CD4-positive, alpha-beta T cell treated with Interleukin-15 for 1 hour (primary cell): ENCODE measurements at places on chromosomes 11 and 22.

GRCh38 chr11:87866951-87867350, 308.3 kb downstream of the RAB38 start:
- DNase-seq = no peak

DNA sequence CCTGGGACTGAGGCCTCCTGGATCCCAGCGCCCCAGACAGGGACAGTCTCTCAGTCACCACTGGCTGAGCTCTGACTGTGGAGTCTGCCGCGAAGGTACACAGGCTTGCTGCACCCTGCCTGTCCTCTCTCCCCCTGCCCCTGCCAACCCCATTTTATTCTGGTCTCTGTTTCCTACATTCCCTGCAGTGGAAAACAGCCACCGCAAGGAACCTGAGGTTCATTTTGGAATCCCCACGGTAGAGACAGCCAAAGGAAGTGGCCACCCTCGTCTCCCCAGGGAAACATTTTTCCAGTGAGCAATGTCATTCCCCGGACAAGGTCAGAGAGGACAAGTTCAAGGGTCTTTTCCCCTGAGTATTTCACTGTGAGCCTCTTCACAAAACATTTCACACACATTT, 56.6 kb downstream of the FBXO7 start:
- no peak for DNase-seq

GRCh38 chr11:47711225-47711624, 3.9 kb downstream of the AGBL2 start:
- no peak for DNase-seq

- no peak for DNase-seq
Measured at GRCh38 chr11:2129699-2130366, 9.4 kb downstream of the IGF2 start.

- no peak for DNase-seq
Measured at GRCh38 chr11:11290354-11290753, 62.7 kb downstream of the CSNK2A3 start.

- DNase-seq = no peak
Measured at GRCh38 chr22:37749226-37749625, 52.4 kb downstream of the TRIOBP start.

DNA sequence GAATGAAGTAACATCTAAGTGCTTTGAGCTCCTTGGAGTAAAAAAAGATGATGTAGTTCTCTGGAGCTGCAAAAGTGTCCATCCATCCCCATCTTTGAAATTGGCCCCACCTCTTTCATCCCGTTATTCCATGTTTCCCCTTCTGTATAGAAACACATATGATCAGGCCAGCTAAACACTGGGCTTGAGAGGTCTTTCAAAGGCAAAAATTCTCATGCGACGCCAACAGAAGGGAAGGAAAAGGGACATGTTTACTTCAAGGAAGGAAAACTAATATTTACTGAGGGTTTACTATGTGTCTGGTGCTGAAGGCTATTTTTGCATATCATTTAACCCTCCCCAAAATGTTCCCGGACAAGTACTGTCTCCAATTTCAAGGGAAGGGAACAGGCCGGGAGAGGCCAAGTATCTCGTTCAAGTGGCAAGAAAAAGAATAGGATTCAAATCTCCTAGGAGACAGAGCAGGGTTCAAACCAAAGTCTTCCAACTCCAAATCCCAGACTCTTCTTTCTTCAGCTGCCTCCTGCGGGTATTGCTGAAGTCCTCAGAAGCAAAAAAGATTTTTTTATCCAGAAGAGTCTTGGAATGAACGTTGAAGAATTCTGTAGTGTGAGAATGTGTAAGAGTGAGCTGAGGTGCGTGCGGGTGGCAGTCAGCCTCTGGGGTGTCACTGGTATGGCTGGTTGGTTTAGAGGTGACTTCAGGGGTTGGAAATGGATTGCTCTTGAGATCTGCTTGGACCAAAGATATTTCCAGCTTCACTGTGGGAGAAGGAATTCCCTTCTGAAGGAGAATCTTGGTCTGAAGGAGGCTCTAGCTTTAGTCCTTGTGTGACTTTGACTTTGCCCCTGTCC, 10.1 kb downstream of the TECTA start:
- no peak for DNase-seq

GRCh38 chr11:125416981-125417935, 78.8 kb downstream of the FEZ1 start:
- no peak for DNase-seq

DNA sequence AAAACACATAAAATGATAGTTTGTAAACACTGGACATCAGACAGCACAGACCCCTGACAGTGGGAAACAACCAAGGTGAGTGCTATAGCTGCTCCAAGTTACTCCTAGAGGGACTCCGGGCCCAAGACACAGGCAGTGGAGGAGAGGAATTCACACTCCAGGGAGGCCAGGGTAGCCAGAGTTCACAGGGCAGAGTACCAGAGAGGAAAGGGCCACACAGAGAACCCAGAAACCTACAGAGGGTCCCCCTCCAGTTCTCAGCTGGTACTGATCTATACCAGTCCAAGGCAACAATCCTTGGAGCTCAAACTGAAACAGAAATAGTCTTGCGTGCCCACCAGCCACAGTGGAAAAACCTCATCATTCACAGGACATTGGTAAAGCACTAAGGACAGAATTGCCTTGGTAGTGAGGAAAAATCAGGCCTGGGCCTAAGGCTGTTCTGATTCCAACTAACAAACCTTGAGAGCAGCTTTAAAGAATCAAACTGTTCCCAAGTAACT, 7.6 kb downstream of the VPS37C start:
- DNase-seq = no peak

DNA sequence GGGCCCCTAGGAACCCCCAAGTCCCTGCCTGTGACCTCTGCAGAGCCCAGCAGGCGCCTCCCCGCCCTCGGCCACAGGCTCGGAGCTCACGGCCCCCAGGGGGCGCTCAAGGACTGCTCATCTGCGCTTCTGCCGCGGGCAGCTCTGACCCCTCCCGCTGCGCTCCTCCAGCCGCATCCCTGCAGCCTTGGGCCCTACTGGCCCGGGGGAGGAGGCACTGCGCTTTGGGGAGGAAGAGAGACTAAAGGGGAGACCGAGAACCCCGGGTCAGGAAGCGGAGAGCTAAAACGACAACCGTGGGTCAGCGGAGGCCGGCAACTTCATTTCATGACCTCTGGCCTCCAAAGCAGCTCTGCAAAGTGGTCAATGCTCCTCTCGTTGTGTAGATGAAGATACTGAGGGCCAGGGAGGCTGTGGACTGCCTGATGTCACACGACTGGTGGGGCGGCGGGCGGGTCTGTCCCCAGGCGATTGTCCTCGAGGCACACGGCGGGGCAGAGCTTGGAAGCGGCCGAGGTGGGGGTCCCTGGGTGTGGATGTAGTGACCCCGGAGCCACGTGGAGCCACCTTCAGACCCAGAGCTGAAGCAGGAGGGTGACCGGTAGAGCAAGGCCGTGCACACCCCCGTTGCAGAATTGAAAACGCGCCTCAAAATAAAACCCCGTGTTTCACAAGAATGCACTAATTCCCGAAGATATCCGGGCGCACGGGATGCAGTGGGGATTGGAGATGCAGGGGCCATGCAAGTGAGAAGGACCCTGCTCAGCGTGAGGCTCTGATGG, 2.7 kb upstream of the KRTAP5-6 start:
- peak; percentile 76 for DNase-seq

GRCh38 chr11:74783241-74783871, 34.7 kb downstream of the RNF169 start:
- peak; percentile 36 for DNase-seq

DNA sequence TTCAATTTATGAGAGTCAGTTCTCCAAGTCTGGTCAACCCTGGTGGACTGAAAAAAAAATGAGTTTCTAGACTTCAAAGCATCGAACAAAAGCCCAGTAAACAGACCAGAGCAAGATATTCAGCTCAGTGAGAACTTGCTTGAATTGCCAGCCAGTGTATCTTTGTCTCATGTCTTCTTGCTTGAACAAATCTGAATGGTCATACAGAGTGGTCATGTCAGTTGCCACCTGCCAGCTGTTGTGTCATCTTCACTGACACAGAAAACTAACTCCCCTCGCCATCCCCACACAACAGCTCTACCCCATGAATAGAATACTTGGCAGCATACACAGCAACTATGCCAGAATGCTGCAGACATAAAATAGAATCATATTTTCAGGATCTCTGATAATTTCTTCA, 27.5 kb upstream of the CALCB start:
- no peak for DNase-seq

DNA sequence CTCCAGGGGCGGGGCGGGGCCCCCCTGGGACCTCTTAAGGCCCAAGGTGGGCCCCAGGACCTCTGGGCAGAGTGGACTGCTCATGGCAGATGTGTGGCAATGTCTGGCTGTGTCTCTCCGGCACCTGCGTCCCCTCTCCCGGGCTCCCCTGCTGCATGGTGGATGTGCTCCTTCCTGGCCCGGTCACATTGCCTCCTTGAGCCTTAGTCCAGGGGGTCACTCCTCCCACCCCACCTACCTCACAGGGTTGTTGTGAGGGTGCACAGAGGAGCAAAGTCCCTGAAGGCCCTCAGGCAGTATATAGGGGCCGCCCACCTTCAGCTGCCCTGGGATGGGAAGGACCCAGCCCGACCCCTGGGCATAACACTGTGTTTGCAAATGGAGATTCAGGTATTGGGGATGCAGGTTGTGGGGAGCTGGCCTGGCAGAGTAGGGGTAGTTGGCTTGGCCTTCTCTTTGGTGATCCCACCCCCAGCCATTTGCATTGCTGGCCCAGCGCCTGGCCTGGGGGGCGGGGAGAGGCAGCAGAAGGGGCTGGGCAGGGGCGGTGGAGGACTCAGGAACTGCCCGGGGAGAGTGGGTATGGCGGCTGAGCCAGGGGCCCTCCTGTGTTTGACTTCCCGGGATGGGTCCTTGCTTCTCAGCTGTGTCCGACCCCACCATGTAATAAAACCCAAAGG, 11.3 kb downstream of the KCTD17 start:
- DNase-seq = no peak

DNA sequence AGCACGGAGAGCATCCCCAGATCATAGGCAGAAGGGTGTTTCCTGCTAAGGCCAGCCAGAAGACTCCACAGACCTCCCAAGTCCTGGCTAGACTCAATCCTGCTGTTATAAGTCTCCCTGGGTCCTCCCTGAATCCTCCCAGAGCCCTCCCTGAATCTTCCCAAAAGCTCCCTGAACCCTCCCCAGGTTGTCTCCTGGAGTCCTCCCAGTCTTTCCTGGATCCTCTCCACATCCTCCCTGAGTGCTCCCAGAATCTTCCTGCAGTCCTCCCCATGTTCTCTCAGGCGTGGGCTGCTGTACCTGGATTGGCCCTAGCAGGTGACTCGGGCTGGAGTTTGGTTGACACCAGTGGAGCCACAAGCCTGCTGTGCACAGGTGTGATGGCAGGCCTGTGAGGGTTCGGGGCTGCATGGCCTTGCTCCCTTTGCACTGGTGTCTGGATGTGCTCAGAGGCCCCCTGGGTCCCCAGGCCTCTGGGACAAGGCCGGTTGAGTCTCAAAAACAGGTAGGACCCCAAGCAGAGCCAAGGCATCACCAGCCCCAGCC, 11.6 kb downstream of the GP1BB start:
- no peak for DNase-seq

DNA sequence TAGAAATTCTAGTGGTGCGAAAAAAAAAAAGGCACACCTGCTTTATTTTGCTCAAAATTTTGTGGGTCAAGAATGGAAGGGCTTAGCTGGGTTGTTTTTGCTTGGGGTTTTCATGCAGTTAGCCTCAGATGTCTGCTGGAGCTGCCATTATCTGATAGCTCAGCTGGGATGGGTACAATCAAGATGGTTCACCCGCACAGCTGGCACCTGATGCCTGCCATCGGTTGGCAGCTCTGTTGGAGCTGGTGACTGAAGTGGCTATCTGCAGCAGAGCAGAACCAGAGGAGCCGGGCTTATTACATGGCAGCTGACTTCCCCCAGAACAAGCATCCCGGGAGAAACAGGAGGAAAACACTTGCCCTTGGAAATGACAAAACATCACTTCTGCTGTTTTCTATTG, 12.1 kb upstream of the ELFN2 start:
- DNase-seq = no peak

DNA sequence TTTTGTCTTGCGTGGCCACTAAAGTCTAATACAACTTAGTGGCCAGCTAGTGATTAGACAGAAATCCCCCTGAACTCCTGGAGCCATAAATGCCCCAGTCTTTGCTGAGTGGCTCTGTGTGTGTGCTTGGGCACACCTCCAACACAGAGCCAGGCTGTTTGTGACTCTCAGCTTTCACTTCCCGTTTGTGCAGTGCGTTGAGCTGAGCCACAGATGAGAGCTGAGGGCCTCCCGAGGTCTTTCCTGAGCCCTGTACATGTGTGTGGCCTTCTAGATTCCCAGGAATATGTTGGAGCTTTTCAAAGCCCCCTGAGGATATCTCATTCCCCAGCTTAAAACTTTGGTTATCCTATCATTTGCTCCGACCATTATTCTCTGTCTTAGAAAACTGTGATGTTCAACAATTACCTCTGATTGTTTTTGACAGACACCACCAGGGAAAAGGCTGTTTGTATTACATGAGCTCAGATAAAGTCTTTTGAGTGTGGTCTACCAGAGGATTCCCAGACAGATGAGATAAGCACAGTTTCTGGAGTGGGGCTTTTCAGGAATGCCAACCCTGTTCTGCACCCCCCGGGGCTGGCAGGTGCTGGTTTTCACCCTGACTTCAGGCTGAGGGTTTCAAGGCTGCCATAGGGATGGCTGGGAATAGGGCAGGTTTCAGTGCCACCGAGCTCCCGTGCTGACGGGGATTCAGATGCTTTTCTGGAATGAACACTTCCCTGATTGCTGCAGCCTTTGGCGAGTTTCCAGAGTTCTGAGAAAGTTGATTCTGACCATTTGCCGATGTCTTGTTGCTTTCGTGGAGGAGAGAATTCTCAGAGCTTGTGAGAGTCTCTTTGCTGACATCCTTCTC, 23.8 kb downstream of the IGHMBP2 start:
- peak; percentile 49 for DNase-seq

- no peak for DNase-seq
Measured at GRCh38 chr22:27654546-27655445, 146.8 kb downstream of the MN1 start.

GRCh38 chr11:129652835-129653234, 162.8 kb upstream of the TMEM45B start:
- DNase-seq = no peak

GRCh38 chr11:67534070-67534679, 10.9 kb upstream of the CABP2 start:
- no peak for DNase-seq

GRCh38 chr11:88779577-88779976, 286.2 kb downstream of the GRM5 start:
- no peak for DNase-seq

GRCh38 chr11:128540469-128540868, 46.9 kb downstream of the ETS1 start:
- DNase-seq = no peak

GRCh38 chr11:122709039-122709760, 53.7 kb downstream of the UBASH3B start:
- peak; percentile 33 for DNase-seq

- no peak for DNase-seq
Measured at GRCh38 chr11:101466352-101466751, 117.5 kb downstream of the TRPC6 start.

DNA sequence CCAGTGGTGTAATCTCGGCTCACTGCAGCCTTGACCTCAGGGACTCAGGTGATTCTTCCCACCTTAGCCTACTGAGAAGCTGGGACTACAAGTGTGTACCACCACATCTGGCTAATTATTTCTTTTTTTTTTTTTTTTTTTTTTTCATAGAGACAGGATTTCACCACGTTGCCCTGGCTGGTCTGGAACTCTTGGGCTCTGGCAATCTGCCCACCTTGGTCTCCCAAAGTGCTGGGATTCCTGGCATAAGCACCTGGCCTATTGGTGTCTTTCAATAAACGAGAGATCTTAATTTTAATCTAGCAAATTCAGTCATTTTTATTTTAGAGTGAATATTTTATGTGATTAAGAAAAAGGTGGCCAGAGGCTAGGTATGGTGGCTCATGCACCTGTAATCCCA, 40.1 kb downstream of the DGCR2 start:
- no peak for DNase-seq

GRCh38 chr22:32476281-32477195, 1.9 kb downstream of the FBXO7 start:
- no peak for DNase-seq
